ENCODE measurements at places on chromosomes 3 and 15.

GRCh38 chr3:54366839-54367238 lies 244.5 kb downstream of the CACNA2D3 start:
- no peak for DNase-seq

DNA sequence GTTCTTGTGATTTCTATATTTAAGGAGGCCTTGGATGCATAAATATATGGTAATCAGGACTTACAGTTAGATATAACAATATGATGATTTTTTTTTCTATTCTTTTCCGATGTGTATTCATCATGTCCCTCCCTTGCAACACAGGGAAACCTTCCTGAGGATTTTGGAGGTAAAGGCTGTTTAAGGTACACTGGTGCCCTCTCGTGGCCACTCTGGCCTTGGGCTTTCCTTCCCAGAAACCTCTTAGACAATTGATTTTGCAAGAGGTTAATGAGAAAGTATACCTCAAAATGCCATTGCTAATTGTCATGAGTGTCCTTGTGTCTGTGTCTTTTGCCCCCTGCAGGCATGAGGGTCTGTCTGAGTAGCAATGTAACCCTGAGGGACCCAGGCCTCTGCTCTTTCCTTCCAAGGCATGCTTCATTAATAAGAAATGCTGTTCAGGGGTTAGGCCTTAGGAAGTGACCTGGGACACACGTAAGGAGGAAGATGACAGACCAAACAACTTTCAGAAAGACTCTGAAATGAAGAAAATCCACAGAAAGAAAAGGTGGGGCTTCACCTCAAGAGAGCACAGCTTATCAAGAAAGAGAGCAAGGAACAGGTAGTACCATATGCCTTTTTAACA lies 70.3 kb upstream of the PPP2R3A start:
- DNase-seq = peak; percentile 71

GRCh38 chr15:77060546-77060945 lies 10.4 kb downstream of the TSPAN3 start:
- peak; percentile 58 for DNase-seq

GRCh38 chr3:15585111-15585845 lies 16.1 kb downstream of the HACL1 start:
- DNase-seq = no peak

DNA sequence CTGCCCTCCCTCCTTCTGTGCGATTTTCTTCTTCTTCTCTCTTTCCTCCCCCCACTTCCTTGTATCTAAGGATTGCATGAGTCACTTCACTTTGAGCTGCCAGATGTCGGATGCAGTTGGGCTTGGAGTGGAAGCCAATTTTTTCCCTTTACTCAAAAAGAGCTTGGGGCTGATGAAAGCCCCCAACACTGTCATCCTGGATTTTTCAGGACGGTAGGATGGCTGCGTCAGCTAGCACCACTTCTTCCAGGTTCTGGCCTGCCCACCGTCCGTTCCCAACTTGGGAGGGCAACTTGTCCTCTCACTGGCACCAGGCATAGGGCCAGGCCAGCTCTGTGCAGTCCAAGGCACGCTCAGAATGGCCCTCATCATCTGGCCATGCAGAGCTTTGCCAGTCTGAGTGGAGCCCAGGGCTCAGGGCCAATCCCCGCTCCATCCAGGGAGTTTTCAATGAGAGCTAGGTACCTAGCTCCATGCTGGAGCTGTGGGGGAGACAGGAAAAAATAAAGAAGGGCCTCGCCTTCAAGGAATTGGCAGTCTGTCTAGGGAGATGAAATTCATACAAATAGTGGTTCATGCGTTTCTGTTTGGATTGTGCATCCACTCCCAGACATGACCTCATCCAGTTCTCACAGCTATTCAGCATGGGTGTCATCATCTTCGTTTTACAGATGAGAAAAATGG lies 47.7 kb upstream of the INSYN1 start:
- DNase-seq = peak; percentile 90

DNA sequence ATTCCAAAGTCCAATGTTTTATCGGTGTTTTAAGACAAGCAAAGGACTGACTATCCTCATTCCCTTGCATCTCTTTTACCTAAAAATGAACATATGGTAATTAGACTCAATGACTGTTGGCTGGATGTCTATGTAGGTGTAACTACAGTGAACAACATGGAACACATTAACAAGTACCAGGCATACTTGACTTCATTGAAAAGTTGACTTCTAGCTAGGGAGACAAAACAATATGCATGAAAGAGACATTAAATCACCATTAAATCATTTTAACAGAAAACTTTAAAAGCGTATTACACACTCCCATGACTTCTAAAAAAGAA lies 34.3 kb upstream of the ANPEP start:
- no peak for DNase-seq

DNA sequence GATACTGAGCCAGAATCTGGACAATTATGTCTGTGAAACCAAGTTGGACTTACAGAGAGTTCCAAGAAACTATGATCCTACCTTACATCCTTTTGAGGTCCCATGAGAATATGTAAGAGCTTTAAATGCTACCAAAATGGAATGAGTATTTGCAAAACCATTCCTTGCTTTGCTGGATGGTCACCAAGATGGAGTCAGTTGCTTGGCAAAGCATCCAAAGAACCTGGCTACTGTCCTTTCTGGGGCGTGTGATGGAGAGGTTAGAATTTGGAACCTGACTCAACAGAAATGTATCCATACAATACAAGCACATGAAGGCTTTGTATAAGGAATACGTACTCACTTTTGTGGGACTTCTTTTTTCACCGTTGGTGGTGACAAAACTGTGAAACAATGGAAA lies 36.2 kb downstream of the AP4E1 start:
- no peak for DNase-seq

DNA sequence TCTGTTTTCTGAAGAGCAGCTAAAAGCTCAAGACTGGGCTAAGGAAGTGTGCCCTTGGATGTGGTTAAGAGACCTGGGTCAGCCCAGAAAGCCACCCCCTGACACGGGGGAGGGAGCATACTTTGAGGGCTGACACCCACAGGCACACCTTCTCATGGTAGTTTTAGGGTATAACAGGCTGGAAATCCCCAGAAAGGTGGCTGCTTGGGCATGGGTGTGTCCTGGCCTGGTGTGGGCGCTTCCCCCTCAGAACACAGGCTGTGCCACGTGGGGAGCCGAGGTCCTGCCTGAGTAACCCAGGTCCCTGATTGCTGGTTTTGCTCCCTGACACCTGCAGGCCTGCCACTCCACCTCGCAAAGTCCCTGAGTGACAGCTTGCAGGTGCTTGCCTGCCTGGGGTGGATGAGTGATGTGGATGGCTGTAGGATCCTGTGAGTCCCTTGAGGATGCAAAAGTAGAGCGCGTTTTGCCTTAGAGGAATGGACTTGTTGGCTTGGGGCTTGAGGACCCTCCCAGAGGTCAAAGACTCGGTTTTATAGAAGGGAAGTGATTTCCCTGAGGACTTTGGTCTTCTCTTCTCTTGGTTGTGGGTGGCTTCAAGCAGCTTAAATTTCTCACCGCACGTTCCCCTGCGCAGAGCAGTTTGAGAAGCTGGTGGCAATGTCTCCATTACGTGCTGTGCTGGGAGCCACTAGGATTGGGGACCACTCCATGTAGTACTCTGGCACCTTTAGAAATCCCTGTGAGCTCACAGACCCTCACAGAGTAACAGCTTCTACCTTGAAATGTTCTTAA lies 94.4 kb downstream of the DNASE1L3 start:
- no peak for DNase-seq

- DNase-seq = no peak
Observed at GRCh38 chr15:93035953-93036810, 52.8 kb downstream of the RGMA start.

DNA sequence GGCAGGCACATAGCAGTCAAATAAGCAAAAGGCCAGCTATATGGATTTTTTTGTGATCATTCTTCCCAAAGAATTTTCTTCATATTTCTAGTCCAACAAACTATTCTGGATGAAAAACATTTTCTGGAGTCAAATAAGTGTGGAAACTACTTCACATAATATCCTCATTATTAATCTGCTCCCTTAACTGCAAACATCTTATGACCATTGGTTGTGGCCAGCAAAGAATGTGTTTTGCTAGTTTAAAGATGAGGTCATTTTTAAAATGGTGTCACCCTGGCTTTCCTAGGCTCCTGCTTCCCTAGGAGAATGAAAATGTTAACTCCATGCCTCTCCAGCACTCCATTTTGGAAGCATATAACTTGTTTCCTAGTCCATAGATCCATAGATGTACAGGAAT lies 118.8 kb downstream of the SST start:
- DNase-seq = peak; percentile 33

GRCh38 chr3:32421991-32422859 lies 30.6 kb downstream of the CMTM7 start:
- DNase-seq = peak; percentile 80

DNA sequence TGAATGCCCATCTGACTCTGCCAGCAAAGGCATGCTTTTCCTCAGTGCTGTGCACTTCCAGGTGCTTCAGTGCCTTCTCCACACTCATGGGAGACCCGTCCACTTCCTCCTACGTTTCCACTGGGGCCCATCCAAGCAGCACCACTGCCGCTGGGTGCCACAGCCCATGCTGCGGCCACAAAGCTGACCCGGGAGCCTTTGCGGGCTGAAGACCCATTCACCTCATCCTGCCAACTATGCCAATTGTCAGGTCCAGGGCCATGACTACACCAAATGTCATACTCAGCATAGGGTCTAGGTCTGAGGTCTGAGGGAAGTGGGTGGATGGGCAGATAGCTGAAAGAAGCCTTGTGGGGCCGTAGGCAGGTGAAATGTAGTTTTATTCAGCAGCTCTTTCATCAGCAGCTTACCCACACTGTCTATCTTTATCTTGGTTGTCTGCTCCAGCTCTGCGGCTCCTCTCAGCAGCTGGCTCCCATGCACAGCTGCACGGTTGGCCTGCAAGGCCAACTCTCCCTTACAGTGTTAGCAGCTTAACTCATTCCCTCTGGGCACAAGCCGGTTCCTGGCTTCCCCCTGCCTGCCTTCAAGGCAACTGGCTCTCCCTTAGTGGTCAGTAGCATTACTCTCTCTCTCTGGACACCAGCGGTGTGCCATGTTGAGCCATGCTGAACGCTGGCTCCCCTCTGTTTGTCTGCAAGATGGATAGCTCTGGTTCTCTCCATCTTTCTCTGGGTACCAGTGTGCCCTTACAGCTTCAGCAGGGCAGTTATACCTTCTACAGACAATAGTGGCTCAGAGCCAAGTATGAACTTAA lies 63.7 kb upstream of the SIAH2 start:
- DNase-seq = no peak

DNA sequence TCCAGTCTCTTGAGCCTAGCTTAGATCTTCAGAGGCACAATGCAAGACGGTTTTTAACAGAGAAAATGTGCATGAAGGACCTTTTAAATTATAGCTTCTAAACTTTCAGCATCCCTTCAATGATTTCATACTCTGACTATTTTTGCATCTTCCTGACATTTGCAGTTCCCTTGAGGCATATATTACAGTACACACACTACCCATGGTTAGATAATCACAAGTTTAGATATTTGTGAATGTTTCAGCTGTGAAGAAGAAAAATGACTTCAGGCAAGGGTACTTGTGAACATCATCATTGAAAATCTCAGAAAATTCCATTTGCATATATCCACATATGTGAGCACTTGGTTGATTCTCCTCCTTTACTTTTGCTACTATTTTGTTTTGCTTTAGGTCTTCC lies 341.5 kb downstream of the ROBO2 start:
- DNase-seq = no peak

- peak; percentile 36 for DNase-seq
Observed at GRCh38 chr15:51024735-51025453, 69.8 kb downstream of the TNFAIP8L3 start.

- DNase-seq = peak; percentile 93
Observed at GRCh38 chr15:45378149-45378912, at the start of gene GATM. Gene GATM, minus strand, starts transcription at chr15:45378544. Its CDS starts 91 bp downstream, at chr15:45378453.

GRCh38 chr15:64443016-64443415 lies 17.4 kb upstream of the ZNF609 start:
- peak; percentile 18 for DNase-seq

GRCh38 chr3:158920371-158920770 lies 118.5 kb downstream of the MFSD1 start:
- no peak for DNase-seq

DNA sequence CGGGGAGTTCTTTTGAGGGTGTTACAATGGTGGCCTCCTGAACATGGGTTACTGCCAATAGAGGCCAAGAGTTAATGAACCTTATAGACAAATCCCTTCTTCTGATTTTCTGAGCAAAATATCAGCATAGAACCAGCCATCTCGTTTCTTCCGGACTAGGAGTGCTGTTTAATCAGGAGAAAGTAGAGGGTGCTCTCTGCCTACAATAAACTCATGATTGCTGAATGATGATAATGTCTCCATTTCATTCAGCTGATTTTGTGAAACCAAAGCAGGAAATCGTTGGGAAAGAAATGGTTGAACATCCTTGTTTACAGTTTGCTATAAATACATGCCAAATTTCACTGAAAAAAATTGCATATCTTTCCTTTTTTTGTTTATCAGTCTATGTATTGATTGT lies 142.8 kb upstream of the PLSCR5 start:
- peak; percentile 54 for DNase-seq

DNA sequence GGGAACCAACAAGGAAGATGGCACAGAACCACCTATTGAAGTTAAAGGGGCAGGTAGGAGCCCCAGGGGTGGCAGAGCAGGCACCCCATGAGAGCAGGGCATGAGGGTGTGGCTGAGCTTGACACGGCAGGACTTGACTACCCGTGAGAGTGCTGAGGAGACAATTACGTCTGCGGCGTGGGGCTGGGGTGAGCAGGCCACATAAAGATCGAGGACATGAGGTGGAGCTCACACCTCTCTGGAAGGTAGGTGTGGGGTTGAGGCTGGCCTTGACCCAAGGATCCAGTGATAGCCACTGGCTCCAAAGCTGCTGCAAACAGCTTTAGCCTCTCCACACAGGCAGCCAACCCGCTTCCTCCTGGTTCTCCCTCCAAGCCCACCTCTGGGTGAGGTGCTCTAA lies 64.5 kb downstream of the PCSK6 start:
- no peak for DNase-seq

GRCh38 chr3:114272271-114272670 lies 21.6 kb upstream of the TIGIT start:
- no peak for DNase-seq

DNA sequence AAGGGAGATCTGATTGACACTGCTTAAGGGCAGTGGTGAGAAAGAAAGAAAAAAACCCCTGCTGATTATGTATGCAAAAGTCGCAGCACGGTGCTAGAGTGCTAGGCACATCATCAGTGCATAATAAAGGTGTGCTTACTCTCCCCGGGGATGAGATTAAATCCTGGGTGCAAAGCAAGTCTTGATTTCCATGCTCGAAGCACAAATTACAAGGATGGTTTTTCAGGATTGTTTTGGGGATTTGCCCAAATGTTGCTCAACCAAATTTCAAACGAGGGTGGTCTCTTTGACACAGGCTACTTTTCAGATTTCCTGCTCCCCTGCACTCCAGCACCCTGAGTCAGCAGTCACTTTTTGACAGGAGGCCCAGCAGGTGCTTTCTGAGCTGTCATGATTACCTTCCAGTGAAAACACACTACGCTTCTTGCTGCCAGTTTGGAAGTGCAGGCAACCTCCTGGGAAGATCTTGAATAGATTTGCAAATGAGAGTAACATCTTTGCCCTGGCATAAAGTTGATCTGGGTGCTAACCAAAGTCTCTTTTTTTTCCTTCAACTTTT lies 167.5 kb upstream of the TRIM42 start:
- DNase-seq = no peak

- no peak for DNase-seq
Observed at GRCh38 chr3:5678844-5679243, 491.3 kb downstream of the EDEM1 start.
